ENCODE measurements at places on chromosomes 11 and 22.

GRCh38 chr22:40436505-40437431 lies 66.4 kb downstream of the SGSM3 start:
- DNase-seq, result peak; percentile 56

GRCh38 chr11:76206327-76207081 lies at the start of gene WNT11:
Gene WNT11, minus strand, starts transcription at chr11:76206502. Its CDS starts 95 bp downstream, at chr11:76206407.
- DNase-seq, result peak; percentile 10

- no peak for DNase-seq
Observed at GRCh38 chr22:48238966-48239365, 1476.5 kb downstream of the TBC1D22A start.

DNA sequence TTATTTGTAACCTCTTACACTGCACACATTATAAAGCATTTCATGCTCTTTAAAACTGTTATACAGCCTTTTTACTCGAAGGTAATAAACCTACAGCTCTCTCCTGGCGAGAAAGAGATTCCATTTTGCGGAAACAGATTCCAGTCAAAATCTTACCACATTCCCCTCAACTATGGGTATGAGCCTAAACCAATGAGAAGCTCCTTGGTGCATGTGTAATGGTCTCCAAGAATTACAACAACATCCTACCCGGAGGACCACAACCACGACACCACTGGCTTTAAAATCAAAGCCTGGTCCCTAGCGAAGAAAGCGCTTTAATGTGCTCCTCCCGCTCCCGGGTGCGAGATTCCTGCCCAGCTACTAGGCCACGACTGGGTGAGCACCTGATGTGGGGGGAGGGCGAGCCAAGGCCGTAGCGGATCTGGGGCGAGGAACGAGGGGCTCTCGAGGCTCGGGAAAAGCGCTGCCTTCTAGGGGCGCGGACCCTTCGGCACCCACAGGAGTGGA lies 821 bp downstream of the CELF1 start:
- no peak for DNase-seq

DNA sequence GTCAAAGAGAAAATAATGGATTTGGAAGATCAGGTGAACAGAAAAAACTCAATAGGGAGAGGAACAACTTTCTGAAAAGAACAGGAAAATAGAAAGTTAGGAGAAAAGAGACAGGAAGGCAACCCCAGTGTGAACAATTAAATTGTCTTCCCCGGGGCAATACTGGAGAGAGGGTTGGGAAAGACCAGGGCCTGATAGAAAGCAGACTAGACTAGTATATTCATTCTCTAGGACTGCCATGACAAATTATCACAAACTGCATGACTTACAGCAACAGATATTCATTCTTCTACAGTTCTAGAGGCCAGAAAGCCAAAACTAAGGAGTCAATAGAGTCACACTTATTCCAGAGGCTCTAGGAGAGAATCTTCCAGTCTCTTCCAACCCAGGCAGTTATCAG lies 482.8 kb downstream of the SOX6 start:
- DNase-seq, result no peak

- no peak for DNase-seq
Observed at GRCh38 chr11:116601814-116602636, 170.8 kb downstream of the BUD13 start.

DNA sequence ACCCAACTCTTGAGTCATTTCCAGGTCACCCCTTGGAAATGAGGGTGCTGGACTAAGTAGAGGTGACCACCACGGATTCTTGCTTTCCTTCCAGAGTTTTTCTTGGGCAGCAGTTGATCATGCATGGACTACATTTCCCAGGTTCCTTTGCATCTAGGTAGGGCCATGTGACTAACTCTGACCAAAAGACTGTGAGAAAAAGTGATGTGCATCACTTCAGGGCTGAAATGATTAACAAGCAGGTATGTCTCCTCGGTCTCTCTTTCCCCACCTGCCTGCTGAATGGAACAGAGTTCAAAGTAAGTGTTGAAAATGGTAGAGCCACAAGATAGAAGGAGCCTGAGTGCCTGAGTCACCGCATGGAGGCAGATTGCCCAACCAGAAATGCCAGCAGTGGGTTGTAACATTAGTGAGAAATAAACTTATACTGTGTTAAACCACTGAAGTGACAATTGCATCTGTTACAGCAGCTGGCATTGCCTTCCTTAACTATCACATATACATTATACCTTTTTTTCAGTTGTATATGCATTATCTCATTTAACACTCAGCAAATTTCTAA lies 113.5 kb downstream of the MN1 start:
- no peak for DNase-seq

DNA sequence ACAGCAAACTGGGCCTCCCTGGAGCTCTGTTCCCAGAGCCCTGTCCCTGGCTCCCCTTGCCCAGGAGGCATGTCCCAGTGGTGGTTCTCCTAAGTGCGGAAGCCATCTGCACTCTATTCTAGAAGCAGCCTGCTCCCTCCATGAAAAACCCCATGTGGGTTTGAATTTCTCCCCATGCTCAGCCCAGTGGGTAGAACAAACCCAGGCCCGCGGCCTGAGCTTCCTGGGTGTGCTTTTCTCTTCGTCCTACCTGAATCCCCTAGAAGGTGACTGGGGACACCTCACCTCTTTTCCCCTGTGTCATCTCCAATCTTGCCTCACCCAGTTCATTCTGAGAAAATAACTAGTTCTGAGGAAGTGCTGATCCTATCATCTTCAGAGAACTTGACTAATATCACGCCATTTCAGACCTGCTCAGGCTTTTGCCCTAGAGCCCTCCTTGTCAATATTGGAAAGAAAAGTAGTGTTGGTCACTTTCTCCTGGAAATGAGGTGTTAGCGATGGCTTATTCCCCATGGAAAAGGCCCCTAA lies 15.9 kb downstream of the IL10RA start:
- no peak for DNase-seq

DNA sequence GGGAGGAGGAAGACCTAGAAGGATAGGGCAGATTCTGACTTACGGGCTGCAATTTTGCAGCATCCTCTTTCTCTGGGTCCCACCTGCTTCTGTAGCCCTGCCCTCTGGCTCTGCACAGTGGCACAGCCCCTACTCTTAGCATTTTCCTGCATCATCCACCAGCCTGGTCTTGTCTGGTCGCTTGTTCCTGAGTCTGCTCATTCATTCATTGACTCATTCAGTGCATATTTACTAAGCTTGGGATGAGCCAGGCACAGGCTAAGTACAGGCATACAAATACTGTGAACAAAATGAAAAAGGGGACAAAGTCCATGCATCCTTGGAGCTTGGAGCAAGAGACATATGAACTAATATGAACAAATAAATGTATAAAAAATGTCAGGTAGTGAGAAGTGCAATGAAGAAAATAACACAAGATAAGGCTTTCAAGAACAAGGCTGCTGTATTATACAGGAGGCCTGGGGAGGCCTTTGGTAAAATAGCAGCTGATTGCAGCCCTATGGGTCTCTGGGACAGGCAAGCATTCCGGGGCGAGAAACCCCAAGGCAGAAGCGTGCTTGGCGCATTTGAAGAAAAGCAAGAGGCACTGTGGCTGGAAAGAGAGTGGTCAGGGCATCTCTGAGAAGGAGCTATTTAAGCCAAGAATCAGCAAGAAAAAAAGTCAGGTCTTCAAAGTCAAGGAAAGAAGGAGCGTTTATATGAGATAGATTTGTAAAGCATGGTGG lies 108.0 kb upstream of the ALX4 start:
- no peak for DNase-seq

DNA sequence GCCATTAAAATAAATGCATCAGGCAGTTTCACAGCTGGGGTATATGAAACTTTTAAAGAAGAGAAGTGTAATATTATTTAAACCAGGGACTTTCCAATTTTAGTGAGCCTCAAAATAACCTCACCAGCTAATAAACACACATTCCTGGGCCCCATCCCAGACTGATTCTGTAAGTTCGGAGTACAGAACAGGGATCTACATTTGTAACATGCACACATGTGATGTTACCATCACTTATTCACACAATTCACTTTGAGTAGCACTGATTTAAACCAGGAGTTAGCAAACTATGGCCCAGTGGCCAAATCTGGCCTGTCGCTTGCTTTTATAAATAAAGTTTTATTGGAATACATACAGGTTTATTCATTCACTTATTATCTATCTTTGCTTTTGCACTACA lies 62.0 kb downstream of the STK33 start:
- DNase-seq, result no peak

GRCh38 chr22:40310081-40310767 lies 36.1 kb upstream of the ADSL start:
- no peak for DNase-seq

DNA sequence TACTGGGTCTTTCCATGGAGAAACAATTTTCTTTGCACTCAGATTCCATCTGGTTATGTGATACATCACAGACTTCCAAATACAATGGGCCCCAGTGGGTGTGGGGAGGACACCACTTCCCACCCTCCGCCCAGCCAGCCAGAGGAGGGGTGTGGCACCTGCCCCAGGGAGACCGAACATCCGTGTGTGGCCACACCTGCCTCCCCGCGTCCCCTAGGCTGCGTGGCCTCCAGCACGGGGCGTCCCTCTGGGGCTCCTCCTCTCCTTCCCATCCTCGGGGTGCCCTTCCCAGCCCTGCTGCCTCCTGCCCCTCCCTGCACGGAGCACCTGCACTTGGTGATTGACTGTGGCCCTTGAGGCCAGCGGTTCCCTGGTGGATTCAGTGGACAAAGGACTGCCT lies 49.1 kb downstream of the CERK start:
- DNase-seq, result no peak

GRCh38 chr11:88579466-88579865 lies 241.9 kb upstream of the CTSC start:
- no peak for DNase-seq

GRCh38 chr11:69293819-69294505 lies at the start of gene MYEOV:
Gene MYEOV, plus strand, starts transcription at chr11:69294155. Its CDS starts 1,200 bp downstream, at chr11:69295355.
- no peak for DNase-seq

DNA sequence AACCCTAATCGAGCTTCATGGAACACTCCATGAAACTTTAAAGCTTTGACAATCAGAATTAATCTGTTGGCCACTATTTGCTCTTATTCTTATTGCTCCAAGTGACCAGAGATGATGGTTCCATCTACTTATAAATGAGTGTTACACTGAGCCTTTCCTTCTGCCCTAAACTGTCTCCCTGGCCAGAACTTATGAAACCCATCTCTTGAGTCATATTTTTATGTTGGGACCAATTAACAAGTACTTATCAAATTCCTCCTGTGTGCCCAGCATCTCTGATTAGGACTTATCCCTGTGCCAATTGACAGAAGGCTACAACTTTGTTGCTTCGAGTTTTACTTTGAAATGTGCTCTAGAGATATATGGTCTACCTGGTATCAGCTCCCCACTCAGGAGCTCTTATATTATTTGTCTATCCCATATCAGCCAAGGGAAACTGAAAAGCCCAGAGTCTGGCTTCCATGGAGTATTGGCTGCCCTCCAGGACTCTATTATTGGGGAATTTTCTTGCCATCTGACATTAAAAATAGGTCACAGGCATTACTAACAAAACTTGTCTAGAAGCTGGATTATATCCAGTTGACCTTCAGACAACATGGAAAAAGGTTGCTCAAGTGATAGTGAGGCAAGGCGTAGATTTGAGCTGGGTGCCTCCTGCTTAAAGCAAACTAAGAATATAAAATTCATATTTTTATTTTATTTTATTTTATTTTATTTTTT lies 8.8 kb downstream of the KREMEN1 start:
- no peak for DNase-seq

- no peak for DNase-seq
Observed at GRCh38 chr11:27370374-27370773, 7.4 kb upstream of the CCDC34 start.

- DNase-seq, result no peak
Observed at GRCh38 chr11:45665933-45666647, 668 bp upstream of the CHST1 start.

DNA sequence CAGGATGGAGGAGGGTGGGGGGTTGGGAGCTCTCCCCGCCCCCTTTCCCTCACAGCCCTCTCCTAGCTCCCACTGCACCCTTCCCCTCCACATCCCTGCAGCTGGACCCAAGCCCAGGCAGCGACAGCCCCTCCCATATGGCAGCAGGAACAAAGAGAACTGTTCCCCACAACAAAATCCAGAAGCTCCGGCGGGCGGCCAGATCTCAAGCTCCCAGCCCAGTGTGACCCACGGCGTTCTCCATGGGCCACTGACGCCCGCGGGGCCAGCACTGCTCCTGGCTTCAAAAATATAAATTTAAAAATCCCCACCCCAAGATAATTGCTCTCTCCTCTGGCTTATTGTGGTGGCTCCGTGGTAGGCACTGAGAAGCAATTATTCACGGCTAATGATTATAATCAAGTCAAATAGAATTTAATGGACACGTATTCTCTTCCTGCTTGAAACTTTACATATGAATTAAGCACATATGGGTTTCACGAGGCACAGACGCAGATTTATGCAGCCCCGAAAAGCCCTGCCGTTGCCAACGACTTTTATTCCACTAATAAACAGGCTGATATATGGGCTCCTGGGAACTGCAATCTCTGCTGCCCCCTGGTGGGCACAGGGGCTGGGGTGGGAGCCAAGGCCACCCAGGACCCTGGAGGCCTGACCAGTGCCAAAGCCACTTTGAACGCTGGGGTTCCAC lies 17.5 kb downstream of the MACROD1 start:
- DNase-seq, result peak; percentile 91

DNA sequence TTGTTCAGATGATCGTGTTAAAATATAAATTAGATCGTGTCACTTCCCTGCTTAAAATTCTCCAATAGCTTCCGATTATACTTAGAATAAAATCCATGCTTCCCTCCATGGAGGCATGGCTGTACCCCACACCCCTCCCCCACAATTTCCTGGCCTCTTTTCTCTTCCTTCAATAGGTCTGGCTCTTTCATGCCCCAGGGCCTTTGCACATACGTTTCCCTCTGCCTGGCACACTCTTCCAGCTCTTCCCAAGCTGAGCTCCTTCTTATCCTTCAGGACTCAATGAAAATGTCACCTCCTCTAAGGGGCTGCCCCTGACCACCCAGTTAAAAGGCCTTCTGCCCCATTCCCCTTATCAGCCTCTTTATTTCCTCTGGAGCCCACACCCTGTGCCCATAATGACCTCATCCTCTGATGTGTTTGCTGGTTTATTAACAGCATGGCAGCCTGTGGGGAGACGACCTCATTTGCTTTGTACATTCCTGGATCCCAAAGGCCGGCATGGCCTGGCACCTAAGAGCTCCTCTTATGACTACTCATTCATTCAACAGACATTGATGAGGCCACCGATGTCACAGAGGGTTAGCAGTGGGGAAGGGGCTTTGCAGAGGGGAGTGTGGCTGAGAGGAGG lies 9.0 kb upstream of the FLRT1 start:
- DNase-seq, result no peak

DNA sequence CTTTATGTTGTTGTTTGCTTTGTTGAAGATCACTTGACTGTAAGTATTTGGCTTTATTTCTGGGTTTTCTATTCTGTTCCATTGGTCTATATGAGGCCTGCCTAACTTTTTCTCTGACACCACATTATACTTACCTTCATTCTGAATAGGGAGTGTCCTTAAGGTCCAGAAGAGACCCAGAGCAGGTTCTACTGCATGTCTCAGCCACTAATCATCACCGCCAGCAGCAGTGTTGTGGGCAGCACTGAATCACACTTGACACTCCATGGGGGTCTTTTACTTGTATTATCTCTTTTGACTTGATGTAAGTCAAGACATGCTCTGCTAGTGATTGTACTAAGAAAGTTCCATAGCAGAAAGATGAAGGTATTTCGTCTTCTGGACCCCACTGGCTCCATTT lies 274.9 kb downstream of the TENM4 start:
- DNase-seq, result no peak

- no peak for DNase-seq
Observed at GRCh38 chr11:65491163-65491465, 7.7 kb upstream of the MALAT1 start.

GRCh38 chr22:41524809-41525449 lies 19.3 kb downstream of the POLR3H start:
- DNase-seq, result no peak

- DNase-seq, result peak; percentile 34
Observed at GRCh38 chr22:30392661-30393321, 4.0 kb upstream of the SEC14L2 start.

- DNase-seq, result no peak
Observed at GRCh38 chr11:71086687-71087258, 165.6 kb downstream of the SHANK2 start.
